A172 (cell line): ENCODE measurements at places on chromosomes 1 and 21.

DNA sequence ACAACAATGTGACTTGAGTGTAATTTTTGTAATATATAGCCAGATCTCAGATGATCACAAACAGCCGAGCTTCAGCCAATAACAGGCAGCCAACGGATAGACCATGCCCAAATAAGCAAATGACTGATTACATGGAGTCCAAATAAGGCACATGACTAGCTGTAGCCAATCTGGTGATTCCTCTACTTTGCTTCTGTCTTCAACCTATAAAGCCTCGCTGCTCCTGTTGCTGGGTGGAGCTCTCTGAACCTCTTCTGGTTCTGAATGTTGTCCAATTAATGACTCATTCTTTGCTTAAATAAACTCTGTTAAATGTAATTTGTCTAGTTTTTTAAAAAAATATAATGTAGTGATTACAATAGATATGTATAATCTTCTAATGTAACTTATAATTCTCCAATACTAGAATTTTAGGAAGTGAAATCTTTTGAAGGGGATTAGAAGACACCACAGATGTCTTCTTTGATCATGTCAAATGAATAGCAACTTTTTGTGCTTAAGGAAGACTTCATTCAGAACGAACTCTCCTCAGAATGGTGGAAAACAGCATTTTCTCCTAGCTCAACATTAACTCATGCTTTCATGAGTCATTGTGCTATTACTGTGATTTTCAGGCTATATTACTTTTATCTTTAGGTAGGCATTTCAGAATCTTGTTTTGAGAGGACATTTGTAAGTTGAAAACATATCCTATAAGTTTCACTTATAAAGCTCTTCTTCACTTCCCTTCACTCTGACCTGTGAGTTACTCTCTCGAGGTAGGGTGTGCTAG lies 857.8 kb upstream of the B3GALT2 start:
- DNase-seq = peak; percentile 55

DNA sequence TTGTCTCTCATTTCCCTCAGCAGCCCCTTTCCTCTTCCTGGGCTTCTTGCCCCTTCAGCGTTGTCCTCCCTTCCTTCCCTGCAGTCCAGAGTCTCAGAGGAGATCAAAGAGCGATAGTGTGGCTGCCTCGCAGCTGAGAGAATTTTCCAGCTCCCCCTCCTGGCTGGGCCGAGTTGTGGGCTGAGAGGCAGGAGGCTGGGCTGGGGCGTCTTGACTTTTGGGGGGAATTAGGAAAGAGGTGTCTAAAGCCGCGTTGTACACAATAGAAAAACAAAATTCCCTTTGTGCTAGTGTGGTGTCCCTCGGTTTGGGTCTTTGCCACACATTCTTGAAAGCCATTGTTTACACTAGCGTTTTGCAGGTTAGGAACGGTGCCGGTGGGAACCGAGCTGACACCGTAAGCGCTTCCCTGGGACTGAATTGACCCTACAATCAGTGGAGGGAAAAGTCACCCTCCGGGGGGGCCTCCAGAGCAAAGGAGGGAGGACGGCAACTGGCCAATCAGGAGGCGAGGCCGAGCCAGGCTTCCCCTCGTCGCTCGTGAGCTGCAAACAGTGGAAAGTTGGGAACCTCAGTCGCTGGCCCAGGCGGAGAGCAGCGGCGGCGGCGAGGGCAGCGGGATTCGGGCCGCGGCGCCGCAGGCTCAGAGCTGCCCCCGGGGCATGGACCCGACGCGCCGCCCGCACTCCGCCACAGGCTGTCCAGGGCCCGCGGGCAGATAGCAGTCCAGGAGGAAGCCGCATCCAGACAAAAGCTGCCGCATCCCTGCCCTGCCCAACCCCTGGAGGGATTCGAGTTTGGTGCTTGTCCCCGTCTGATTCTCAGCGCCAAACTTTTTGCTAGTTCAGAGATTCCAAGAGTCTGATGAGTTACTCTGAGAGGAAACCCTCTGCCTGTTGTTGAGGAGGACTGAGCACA lies at the start of gene HMCN1:
Gene HMCN1, plus strand, starts transcription at position 574 of the 918 bp plus-strand sequence. CDS start 389 bp downstream, outside the sequence.
- DNase-seq = peak; percentile 61

- DNase-seq = no peak
Measured at GRCh38 chr1:174956086-174956485, 43.7 kb upstream of the CACYBP start.

DNA sequence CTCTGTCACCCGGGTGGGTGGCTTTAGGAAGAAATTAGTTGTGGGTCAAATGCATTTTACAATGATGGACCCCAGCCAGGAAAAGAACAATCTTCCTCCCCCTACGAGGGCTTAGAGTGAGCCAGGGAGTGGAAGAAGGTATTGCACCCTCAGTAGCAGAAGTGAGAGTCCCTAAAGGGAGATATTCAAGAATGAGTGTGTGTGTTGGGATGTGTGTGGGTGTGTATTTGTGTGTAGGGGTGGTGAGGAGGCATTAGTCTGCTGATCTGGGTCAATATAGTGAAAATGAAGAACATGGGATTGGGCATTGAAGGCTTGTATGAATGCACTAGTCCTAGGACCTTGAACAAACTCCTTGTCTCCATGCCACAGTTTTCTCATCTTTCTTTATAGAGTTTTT lies 85.2 kb upstream of the RUNX1 start:
- no peak for DNase-seq

GRCh38 chr1:49728377-49728776 lies 295.4 kb downstream of the AGBL4 start:
- DNase-seq = peak; percentile 8

- no peak for DNase-seq
Measured at GRCh38 chr1:69305621-69306020, 262.1 kb upstream of the LRRC7 start.

GRCh38 chr1:241413386-241413785 lies 56.4 kb upstream of the RGS7 start:
- DNase-seq = peak; percentile 94

GRCh38 chr1:50333595-50333974 lies 89.7 kb downstream of the DMRTA2 start:
- DNase-seq = no peak
